ENCODE measurements at places on chromosomes 12 and 14. TPM values are rescaled to one million over a fixed set of nuclear protein-coding genes. Genes with fewer than 3 reads are reported as not detected.

- no peaks in the 10 kb centered on the region for H3K36me3 ChIP-seq
- H3K4me1 ChIP-seq, result no peaks in the 10 kb centered on the region
- H3K27ac ChIP-seq, result no peak overlapping the region
- no peak for DNase-seq
- H3K4me3 ChIP-seq, result no peak overlapping the region
Observed at GRCh38 chr12:104000807-104001434, 35.2 kb downstream of the TDG start.

DNA sequence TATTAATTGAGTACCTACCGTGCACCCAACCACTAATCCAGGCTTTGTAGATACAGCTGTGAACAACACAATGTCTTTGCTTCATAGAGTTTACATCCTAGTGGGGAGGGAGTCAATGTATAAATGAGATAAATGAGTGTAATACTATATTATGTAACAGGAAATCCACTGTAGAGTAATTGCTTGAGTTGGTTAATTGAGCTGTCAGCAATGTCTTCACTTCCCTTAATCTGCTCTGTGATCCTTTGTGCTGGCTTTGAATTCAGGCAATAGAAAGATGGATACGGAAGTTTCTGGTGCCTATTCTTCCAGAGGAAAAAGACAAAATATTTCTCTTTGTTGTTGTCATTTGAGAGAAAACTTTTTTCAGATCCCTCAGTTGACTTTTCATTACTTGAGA, 104.0 kb upstream of the SLC16A7 start:
- no peak overlapping the region for H3K27ac ChIP-seq
- no peaks in the 10 kb centered on the region for H3K36me3 ChIP-seq
- H3K4me3 ChIP-seq, result no peak overlapping the region

The RFX4 gene
- polyA plus RNA-seq, result not detected

The ACSS3 gene
- polyA plus RNA-seq, result 8.0 TPM

GRCh38 chr12:15446807-15447206, 124.5 kb downstream of the PTPRO start:
- H3K27ac ChIP-seq, result no peak overlapping the region
- H3K36me3 ChIP-seq, result no peaks in the 10 kb centered on the region
- no peak for DNase-seq
- H3K4me1 ChIP-seq, result no peaks in the 10 kb centered on the region
- H3K4me3 ChIP-seq, result no peak overlapping the region
- no peaks in the 10 kb centered on the region for H3K27me3 ChIP-seq

DNA sequence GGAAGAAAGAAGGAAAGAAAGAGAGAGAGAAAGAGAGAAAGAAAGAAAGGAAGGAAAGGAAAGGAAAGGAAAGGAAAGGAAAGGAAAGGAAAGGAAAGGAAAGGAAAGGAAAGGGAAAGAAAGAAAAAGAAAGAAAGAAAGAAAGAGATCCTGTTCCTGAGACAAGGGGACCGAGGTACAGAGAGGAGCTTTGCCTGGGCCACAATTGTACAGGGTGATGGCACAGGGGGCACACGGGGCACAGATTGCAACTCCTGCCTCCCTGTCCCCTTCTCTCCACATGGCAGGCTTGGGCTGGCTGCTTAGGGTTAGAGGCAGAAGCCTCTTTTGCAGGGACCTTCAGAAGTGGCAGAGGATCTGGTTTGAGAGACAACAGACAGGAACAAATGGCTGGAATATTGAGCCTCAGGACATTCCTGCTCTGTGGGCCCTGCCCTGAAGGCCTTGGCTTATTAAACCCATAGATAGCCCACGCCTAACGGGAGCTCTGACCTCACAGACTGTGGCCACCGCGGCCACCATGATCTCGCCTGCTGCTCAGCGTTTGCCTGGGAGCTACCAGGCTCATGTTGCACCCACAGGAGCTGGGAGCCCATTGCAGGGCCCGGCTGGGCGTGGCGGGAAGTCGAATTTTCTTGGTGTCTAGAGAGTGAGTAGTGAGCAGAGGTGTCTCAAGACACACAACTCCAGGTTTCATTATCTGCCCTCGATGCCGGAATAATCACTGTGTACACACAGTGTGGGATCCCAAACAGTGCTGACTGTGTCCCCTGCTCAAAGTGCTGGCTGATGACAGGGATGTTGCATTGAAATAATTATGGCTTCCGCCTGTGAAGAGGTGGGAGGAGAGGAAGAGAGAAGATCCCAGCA, 147.9 kb upstream of the NCOR2 start:
- H3K4me3 ChIP-seq, result no peak overlapping the region
- peak overlapping the region; percentile 52 for H3K27ac ChIP-seq
- peak; percentile 42 for DNase-seq
- peaks cover 9% of the 10 kb centered on the region for H3K4me1 ChIP-seq
- no peaks in the 10 kb centered on the region for H3K36me3 ChIP-seq

DNA sequence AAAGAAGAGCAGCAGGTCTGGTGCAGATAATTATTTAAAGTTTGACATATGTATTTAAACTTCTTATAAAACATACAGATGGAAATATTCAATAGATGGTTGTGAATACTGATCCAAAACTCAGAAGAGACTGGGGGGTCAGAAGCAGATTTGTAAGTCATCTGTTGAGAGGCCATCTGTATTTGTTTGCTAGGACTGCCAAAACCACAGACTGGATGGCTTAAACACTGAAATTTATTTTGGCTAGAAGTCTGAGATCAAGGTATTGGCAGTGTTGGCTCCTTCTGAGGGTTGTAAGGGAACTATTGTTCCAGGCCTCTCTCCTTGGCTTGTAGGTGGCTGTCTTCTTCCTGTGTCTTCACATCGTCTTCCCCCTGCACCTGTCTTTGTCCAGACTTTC, 153.9 kb downstream of the LRRK2 start:
- DNase-seq, result no peak
- H3K27me3 ChIP-seq, result no peaks in the 10 kb centered on the region
- no peak overlapping the region for H3K27ac ChIP-seq
- H3K36me3 ChIP-seq, result no peaks in the 10 kb centered on the region

The PHLDA1 gene
- polyA plus RNA-seq, result 37.2 TPM

The OR10AD1 gene
- polyA plus RNA-seq, result not detected

The RCOR1 gene
- 12.2 TPM for polyA plus RNA-seq

DNA sequence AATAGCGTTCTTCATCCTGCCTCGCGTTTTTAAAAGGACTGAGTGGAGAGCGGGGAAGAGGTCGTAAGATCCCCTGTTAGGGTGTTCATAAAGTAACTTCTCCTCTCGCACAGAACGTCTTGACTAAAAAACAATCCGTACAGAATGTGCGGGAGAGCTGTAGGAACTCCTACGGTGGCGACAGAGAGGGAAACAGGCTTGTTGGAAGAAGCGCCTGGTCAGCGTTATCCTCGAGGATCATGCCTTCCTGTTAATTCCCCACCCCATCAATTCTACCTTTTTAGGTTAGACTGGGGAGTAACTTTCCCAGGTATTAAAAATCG, 399 bp upstream of the WASHC4 start:
- DNase-seq, result no peak
- no peaks in the 10 kb centered on the region for H3K36me3 ChIP-seq
- peaks cover 22% of the 10 kb centered on the region for H3K4me1 ChIP-seq
- no peaks in the 10 kb centered on the region for H3K27me3 ChIP-seq
- H3K27ac ChIP-seq, result peak overlapping the region; percentile 76

DNA sequence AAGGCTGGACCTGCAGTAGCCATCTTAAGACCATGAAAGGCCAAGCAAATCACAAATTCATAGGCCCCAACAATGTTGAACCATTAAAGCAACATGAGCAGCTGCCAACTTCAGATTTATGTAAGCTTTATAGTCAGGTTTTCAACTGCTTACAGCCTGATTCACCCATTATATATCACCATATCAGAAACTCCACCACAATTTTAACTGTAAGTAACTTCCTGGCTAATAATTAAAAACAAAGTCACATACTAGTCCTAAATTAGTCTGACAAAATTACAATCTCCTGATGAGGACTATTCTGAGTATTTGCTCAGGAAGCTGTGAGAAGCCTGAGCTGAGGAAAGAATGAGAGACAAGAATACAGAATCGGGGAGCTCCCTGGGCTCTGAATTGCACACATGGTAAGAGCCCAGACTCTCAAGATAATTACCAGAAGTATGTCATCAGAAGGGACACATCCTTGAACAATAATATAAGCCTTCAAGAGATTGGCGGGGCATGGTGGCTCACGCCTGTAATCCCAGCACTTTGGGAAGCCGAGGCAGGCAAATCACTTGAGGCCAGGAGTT, 55.1 kb downstream of the NUMB start:
- no peaks in the 10 kb centered on the region for H3K4me1 ChIP-seq
- no peak overlapping the region for H3K27ac ChIP-seq
- H3K4me3 ChIP-seq, result no peak overlapping the region
- H3K36me3 ChIP-seq, result no peaks in the 10 kb centered on the region
- H3K27me3 ChIP-seq, result no peaks in the 10 kb centered on the region
- DNase-seq, result no peak

DNA sequence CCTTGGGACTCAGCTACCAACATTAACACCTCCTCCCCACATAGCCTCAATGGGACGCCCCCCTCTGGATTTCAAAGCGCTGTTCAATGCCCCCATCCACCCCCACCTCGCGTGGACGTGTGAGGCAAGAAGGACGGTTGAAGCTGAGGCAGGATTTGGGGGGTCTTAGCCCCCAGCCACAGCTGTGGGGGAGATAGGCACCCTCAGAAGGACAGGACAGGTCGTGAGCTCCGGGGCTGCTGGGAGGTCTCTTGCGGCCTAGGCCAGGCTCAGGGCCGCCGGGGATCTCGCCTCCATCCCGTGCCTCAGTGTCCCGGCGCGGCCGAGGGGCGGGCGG, 8.3 kb upstream of the SP7 start:
- DNase-seq, result no peak
- peaks cover 5% of the 10 kb centered on the region for H3K4me1 ChIP-seq
- no peak overlapping the region for H3K4me3 ChIP-seq
- no peaks in the 10 kb centered on the region for H3K27me3 ChIP-seq
- H3K36me3 ChIP-seq, result no peaks in the 10 kb centered on the region

DNA sequence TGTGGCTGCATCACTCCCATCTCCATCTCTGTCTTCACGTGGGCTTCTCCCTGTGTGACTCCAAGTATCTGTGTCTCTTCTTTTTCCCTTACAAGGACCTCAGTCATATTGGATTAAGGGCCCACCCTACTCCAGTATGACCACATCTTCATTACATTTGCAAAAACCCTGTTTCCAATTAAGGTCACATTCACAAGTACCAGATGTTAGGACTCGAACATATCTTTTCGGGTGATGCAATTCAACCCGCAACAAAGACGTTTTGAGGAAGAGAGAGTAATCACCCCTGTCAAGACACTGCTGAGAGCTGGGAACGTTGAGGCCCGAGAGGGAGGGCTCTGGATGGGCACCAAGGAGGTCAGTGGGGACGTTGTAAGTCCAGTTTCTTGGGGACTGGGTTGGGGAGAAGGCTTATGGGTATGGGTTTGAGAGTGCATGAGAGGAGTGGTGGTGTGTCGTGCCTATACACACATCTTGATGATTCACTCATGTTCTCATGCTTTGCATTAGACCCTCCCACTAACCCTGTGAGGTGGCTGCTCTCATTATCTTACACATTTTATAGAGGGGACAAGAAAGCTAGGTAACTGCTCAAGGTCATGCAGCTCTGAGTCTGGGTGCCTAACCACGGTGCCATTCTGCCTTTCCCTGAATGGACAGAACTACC, 12.1 kb upstream of the IFI27 start:
- H3K4me3 ChIP-seq, result no peak overlapping the region
- DNase-seq, result no peak
- H3K27ac ChIP-seq, result no peak overlapping the region
- H3K36me3 ChIP-seq, result no peaks in the 10 kb centered on the region

GRCh38 chr12:9642606-9643265, 26.8 kb upstream of the CLEC2D start:
- no peaks in the 10 kb centered on the region for H3K27me3 ChIP-seq
- no peak overlapping the region for H3K27ac ChIP-seq
- no peak overlapping the region for H3K4me3 ChIP-seq

The FAM90A1 gene
- polyA plus RNA-seq, result 0.09 TPM

GRCh38 chr12:3564861-3565260, 73.9 kb downstream of the PRMT8 start:
- no peak for DNase-seq
- H3K4me1 ChIP-seq, result no peaks in the 10 kb centered on the region
- no peak overlapping the region for H3K4me3 ChIP-seq
- H3K27ac ChIP-seq, result no peak overlapping the region

GRCh38 chr14:100392356-100392755, 69.2 kb downstream of the SLC25A47 start:
- peak overlapping the region; percentile 83 for H3K27ac ChIP-seq
- no peak overlapping the region for H3K4me3 ChIP-seq
- no peaks in the 10 kb centered on the region for H3K27me3 ChIP-seq
- DNase-seq, result no peak
- peaks cover 58% of the 10 kb centered on the region for H3K4me1 ChIP-seq

The DNAI7 gene
- not detected for polyA plus RNA-seq

All from hepatocyte (in vitro differentiated cells).